ENCODE measurements at places on chromosomes 4 and X. TPM values are rescaled to one million over a fixed set of nuclear protein-coding genes. Genes with fewer than 3 reads are reported as not detected.

Gene THAP9
- 2.4 TPM for total RNA-seq

Gene NDUFB11
- total RNA-seq: 67.4 TPM

DNA sequence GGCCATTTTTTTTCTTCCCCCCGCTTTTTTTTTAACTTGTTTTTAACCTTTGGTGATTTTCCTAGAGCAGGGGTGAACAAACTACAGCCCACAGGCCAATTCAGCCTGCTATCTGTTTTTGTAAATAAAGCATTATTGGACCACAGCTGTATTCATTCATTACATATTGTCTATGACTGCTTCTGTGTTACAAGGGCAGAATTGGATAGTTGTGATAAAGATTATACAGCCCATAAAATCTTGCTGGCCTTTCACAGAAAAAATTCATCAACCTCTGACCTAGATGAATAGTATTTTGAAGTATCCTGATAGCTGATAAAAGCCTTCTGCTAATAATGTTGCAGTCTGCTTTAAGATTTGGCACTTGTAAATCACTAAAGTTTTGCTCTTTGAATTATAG is 63.4 kb downstream of the SMAD1 start:
- no peak for ATAC-seq

GRCh38 chr4:87055311-87055710 is 120.5 kb downstream of the AFF1 start:
- ATAC-seq: no peak

- peak; percentile 59 for ATAC-seq
Observed at GRCh38 chr4:186904101-186904500, 180.4 kb upstream of the FAT1 start.

Gene FOXR2
- total RNA-seq: not detected

All from esophagus mucosa (tissue), 1 donor.